ENCODE measurements at places on chromosomes 3 and 15. TPM values are rescaled to one million over a fixed set of nuclear protein-coding genes. Genes with fewer than 3 reads are reported as not detected.

Gene PPP1R14D
- total RNA-seq: not detected

- DNase-seq: no peak
Measured at GRCh38 chr3:183695569-183696364, 1.8 kb upstream of the YEATS2 start.

GRCh38 chr3:36874424-36874823, 70.4 kb downstream of the TRANK1 start:
- no peak for DNase-seq

- peak; percentile 77 for DNase-seq
Measured at GRCh38 chr15:84599906-84600305, 903 bp upstream of the ZSCAN2 start.

- no peak for DNase-seq
Measured at GRCh38 chr3:122982216-122983185, 45.1 kb downstream of the SEMA5B start.

DNA sequence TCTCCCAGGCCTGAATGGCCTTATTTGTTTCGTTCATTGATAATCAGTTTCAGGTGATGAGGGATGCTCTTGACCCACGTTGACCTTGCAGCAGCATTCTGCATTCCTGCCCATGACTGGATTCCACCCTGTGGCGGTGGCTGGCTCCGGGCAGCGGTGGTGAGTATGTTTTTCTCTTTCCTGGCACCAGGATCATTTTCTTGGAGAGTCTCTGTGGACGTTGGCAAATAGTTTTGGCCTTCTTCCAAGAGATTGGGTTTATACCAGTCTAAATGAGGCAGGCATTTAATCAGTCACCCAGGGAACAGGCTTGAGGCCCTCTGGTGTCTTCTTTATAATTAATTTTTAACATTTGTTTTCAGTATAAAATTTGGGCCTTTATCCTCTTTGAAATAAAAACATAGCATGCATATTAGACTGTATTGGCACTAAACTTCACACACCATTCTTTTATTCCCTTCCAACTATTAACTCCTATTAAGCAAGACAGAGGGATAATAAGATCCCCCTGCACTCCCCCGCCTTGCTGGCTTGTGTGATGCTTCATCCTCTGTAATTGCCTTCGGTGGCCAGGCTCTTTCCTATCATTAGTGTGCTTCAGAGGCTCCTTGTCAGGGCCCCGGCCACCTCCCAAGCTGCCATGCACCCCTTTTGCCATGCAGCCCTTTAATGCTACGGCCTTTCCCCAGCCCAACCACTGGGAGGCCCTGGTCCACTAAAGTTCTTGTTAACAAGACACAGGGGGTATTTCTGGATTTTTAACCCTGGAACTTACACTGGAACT, 176.2 kb upstream of the TOPAZ1 start:
- no peak for DNase-seq

- DNase-seq: no peak
Measured at GRCh38 chr15:89175617-89176191, 45.7 kb downstream of the RLBP1 start.

Gene PCBP4
- 19.4 TPM for total RNA-seq

GRCh38 chr3:114586119-114586518, 292.3 kb downstream of the TIGIT start:
- DNase-seq: no peak

DNA sequence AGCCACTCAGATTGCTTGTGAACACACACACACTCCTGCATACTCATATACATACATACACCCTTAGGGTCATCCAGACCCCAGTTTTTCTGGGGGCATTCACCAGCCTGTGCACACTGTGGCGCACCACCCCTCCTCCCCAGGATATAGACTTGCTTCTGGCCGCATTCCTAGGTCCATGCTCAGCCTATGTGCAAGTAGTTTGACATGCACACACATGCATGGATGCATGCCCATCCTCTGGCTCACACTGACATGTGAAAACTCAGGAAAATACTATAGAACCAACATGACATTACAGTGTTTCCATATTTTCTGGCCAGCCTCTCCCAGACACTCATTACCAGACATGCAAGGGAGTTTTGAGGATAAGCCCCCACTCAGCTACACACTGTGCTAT, 79.3 kb upstream of the POLG start:
- no peak for DNase-seq

Gene TMEM44
- 27.3 TPM for total RNA-seq

Gene ISL2
- 0.97 TPM for total RNA-seq

- no peak for DNase-seq
Measured at GRCh38 chr3:132344666-132345280, 27.6 kb downstream of the ACP3 start.

GRCh38 chr3:88618021-88618645, 468.4 kb downstream of the C3orf38 start:
- DNase-seq: no peak

Gene FRMD4B
- total RNA-seq: 112 TPM

Gene RMDN3
- 28.4 TPM for total RNA-seq

Gene RTP1
- total RNA-seq: not detected

GRCh38 chr3:10389339-10389738, 68.4 kb upstream of the SEC13 start:
- no peak for DNase-seq

GRCh38 chr15:32642667-32643435, 1.3 kb downstream of the SCG5 start:
- no peak for DNase-seq

Gene ACVR2B
- total RNA-seq: 8.4 TPM

Gene GLDN
- 7.8 TPM for total RNA-seq

Gene SERPINI2
- not detected for total RNA-seq

Gene LRRC58
- total RNA-seq: 19.5 TPM

GRCh38 chr3:98728672-98729071, 34.5 kb upstream of the ST3GAL6 start:
- no peak for DNase-seq

DNA sequence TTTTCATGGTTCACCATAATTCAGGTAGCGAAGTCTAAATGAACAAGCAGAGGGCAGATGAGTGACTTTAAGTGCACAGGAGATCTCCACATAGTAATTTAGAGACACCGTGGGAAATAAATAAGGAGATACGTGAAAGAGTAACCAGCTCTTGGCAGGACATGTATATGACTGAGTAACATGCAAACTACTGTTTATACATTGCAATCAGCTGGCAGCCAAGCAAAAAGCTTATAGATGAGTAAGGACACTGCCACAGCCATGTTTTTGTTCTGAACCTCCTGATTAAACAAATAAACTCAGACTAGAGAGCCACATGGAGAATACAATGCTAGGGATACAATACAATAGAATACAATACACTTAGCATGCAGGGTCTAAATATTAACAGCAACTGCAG, 252.4 kb downstream of the FHIT start:
- no peak for DNase-seq

Gene RSRC1
- total RNA-seq: 32.9 TPM

- no peak for DNase-seq
Measured at GRCh38 chr15:55669270-55669669, 73.7 kb downstream of the PRTG start.

DNA sequence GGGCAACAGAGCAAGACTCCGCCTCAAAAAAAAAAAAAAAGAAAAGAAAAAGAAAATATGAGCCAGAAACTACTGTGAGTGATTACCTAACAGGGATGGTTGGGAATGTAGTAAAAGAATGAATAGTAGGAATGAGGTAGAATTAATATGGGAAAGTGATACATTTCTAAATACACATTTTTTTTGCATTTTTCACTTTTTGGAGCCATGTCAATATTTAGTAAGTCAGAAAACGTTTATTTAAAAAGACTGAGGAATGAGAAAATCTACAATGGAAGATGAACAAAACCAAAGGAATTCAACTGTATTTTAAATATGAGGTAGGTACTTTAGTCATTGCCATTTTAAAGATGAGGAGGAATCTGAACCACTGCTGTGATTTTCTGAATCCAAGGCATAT, 817.2 kb upstream of the CADM2 start:
- DNase-seq: no peak

Gene MYEF2
- 27.5 TPM for total RNA-seq

DNA sequence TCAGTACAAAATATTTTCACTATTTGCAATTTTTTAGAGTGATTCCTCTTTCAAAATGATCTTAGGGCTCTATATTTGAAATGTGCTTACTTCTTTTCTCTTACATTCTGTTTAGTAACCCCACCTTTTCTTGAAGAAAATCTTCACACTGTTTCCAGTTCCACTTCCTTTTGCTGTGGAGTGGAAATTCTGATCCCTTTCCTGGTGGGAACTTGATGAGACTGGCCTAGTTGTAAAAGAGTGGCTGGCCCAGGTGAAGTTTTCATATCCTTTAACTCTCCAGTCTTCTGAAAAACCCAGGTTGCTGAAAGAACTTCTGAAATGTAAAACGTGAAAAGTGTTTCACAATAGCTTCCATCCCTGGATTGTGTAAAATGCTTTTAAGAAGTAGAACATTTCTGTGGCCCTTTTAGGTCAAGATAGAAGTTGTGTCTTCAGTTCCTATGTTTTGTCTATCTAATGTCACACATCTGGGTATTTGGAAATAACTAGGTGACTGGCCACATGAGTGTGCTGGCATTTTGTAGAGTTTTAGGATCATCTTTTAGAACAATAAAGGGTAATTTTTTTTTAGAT, 84.8 kb upstream of the LRIG1 start:
- no peak for DNase-seq

- DNase-seq: peak; percentile 53
Measured at GRCh38 chr15:65339416-65339815, 34.9 kb downstream of the RNU5B-1 start.

DNA sequence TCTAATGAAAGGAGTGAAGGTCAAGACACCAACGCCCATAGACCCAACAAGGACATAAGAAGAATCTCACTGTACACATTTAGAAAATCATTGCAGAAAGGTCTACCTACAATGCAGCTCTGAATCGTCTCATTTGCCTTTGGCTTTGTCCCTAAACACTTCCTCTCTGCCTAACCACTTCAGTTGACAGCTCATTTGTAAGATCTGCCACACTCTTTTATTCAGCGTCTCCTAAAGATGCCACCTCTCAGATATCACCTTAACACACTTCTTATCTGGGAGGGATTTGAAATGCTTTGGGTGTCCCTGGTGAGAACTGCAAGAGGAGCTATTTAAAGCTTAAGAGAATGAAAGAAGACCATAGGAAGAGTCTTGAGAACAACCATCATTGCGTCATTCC, 38.7 kb downstream of the RAB27A start:
- DNase-seq: no peak

Gene LTK
- total RNA-seq: 3.9 TPM

GRCh38 chr15:65675551-65675950, 53.8 kb downstream of the SLC24A1 start:
- DNase-seq: no peak

- no peak for DNase-seq
Measured at GRCh38 chr3:4703054-4703480, 209.9 kb downstream of the ITPR1 start.

Gene HRG
- total RNA-seq: not detected

DNA sequence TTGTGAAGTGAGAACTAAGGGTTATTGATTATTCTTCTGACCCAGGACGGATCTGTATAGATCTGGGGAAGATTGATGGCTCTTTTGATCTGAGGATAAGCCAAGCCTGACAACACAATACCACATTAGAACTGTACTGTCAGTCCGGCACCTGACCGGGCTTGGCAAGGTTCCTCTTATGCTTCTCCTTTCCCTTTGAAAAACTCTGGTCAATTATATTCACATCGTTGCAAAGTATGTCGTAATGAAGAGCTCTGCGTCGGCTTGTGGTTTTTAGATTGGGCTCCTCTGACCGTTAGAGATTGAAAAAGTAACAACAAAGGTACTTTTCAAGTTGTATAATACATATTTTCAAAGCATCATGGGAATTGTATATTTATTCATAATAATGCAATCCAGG, 389.8 kb downstream of the NR2F2 start:
- DNase-seq: no peak

Gene PROK2
- total RNA-seq: 37.1 TPM

DNA sequence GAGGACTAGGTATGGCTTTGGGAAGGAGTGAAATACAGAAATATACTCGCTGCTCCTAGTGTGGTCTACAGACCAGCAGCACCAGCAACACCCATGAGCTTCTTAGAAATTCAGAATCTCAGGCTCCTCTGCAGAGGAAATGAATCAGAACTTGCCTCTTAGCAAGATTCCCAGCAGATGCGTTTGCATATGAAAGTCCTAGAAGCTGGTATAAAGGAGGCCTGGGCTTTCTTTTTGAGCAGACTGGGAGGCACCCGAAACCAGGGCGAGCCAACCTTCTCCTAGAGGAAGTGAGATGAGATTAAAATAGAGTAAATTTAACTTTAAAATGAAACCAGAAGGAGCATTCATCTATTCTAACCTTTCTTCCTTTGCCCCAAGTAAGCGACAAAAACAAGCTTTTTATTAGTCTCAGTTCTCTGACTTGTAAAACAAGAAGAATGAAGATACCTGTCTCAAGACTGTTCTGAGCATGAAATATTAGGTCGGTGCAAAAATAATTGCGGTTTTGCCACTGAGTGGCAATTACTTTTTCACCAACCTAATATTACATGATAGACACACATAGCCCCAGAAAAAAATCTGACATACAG, 140.0 kb downstream of the PDZRN3 start:
- no peak for DNase-seq

Gene MEGF11
- 0.32 TPM for total RNA-seq

Gene GUCA1C
- not detected for total RNA-seq

- no peak for DNase-seq
Measured at GRCh38 chr3:185630182-185630622, 44.1 kb downstream of the SENP2 start.

DNA sequence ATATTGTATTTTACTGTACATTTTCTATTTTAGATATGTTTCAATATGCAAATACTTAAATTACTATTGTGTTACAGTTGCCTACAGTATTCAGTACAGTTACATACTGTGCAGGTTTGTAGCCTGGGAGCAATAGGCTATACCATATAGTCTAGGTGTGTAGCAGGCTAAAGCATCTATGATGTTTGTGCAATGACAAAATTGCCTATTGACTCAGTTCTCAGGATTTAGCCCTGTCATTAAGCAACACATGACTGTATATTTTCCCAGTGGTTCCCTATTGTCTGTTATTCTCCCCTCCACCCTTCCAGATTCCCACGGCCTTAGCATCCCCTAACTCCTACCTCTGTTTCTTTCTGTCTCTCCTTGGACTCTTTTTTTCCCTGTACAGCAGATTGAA, 10.7 kb downstream of the MOBP start:
- no peak for DNase-seq

- no peak for DNase-seq
Measured at GRCh38 chr3:157089455-157090221, 70.3 kb downstream of the CCNL1 start.

GRCh38 chr3:43817825-43818224, 127.1 kb downstream of the ABHD5 start:
- DNase-seq: no peak

- no peak for DNase-seq
Measured at GRCh38 chr15:72463702-72464101, 10.4 kb upstream of the ARIH1 start.

- DNase-seq: no peak
Measured at GRCh38 chr3:171266740-171267073, 193.5 kb downstream of the TNIK start.

Data from spleen (tissue), 13 donors.